ENCODE measurements at places on chromosomes 6 and 20. TPM values are rescaled to one million over a fixed set of nuclear protein-coding genes. Genes with fewer than 3 reads are reported as not detected.

COX4I2 gene
- total RNA-seq: 11.4 TPM

- H3K27ac ChIP-seq: no peak overlapping the region
- peak overlapping the region; percentile 8 for H3K4me3 ChIP-seq
- DNase-seq: no peak
- peaks cover 7% of the 10 kb centered on the region for H3K4me1 ChIP-seq
Measured at GRCh38 chr6:138107752-138108592, 753 bp upstream of the PERP start.

BNIP5 gene
- total RNA-seq: 0.04 TPM

GRCh38 chr6:44569931-44570385 is 182.5 kb downstream of the CDC5L start:
- DNase-seq: peak; percentile 88
- no peaks in the 10 kb centered on the region for H3K36me3 ChIP-seq

GRCh38 chr6:128376952-128377503 is 143.4 kb downstream of the PTPRK start:
- H3K27ac ChIP-seq: no peak overlapping the region
- no peaks in the 10 kb centered on the region for H3K4me1 ChIP-seq
- DNase-seq: no peak
- H3K4me3 ChIP-seq: no peak overlapping the region
- no peaks in the 10 kb centered on the region for H3K36me3 ChIP-seq
